ENCODE measurements at places on chromosomes 11 and 22.

- DNase-seq = no peak
Measured at GRCh38 chr11:72637926-72638325, 36.3 kb downstream of the PDE2A start.

DNA sequence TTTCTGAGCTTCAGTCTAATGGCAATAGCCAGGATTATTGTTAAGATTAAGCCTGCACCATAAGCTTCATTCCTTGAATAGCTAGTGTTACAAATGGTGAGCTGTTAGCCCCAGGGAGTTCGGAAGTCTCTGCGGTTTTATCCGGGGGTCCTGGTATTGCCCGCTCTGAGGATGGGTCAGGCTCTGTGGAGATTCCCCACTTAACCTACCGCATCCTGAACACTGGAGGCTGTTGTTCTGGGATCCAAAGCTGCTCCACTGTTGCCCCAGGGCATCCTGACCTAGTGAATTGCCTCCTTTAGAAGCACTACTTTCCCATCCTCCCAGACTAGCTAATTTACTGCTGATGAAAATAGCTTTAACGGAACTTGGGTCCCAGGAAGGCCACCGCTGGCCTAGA is 14.5 kb upstream of the PEX26 start:
- DNase-seq = no peak

DNA sequence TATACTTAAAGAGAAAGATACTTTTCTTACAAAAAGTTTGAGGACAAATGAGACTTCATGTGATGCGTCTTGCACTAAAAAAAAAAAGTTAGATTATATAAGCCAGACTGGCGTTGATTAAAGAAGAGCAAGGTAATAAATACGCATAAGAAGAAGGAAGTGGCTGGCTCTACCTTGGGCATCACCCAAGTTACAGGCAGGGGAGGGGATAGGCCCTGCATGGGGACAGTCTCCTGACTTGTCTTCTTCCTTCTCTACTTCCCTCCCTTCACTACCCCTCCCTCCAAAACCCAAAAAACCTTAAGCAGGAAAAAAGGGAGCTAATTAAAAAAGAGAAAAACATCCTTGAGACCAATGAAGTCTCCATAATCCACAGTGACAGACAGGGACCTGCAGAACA is 22.3 kb upstream of the TMA7B start:
- DNase-seq = no peak

GRCh38 chr11:128733440-128734102 is 39.7 kb downstream of the FLI1 start:
- no peak for DNase-seq

- DNase-seq = no peak
Measured at GRCh38 chr22:41922328-41922727, 4.3 kb downstream of the TNFRSF13C start.

DNA sequence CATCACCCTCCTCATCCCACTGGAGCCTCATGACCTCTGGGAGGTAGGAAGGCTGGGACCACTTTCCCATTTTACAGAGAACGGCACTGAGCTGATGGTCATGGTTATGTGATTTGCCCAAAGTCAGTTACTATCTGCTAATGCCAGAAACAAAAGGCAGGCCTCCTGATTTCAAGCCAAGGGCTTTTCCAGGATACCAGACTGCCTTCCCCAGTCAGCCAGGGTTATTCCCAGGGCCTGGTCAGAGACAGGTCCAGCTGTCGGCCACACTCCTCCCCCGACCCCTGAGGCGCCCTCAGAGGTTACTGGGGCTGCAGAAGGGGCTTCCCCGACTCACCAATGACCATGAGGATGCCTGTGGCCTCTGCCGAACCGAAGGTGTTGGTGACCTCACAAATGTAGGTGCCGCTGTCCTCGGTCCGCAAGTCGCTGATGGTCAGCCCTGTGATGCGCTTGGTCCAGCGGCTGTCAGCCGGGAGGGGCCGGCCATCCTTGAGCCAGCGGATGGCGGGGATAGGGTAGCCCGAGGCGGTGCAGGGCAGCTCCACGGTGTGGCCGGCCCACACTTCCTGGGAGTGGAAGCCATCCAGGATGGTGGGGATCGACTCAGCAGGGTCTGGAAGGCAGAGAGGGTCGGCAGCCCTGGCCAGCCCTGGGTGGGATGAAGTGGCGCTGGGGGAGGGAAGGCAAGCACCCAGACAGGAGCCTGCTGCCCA is 197.0 kb downstream of the CEP164 start:
- DNase-seq = no peak

DNA sequence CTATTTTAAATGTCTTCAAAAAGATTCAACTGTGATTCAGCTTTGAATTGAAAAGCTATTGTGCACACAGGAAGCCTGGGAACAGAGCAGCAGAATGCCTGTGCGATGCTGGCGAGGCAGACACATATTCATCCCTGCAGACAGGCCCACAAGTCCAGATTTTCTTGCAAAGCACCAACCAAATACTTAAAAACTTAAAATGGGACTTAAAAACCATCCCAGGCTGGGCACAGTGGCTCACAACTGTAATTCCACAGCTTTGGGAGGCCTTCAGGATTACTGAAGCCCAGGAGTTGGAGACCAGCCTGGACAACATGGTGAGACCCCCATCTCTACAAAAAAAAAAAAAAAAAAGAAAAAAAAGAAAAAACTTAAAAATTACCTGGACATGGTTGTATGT is 122.6 kb upstream of the SERPIND1 start:
- DNase-seq = no peak

GRCh38 chr11:64008283-64008913 is 22.2 kb downstream of the OTUB1 start:
- DNase-seq = no peak

- no peak for DNase-seq
Measured at GRCh38 chr22:50303848-50304527, 3.5 kb downstream of the PLXNB2 start.

DNA sequence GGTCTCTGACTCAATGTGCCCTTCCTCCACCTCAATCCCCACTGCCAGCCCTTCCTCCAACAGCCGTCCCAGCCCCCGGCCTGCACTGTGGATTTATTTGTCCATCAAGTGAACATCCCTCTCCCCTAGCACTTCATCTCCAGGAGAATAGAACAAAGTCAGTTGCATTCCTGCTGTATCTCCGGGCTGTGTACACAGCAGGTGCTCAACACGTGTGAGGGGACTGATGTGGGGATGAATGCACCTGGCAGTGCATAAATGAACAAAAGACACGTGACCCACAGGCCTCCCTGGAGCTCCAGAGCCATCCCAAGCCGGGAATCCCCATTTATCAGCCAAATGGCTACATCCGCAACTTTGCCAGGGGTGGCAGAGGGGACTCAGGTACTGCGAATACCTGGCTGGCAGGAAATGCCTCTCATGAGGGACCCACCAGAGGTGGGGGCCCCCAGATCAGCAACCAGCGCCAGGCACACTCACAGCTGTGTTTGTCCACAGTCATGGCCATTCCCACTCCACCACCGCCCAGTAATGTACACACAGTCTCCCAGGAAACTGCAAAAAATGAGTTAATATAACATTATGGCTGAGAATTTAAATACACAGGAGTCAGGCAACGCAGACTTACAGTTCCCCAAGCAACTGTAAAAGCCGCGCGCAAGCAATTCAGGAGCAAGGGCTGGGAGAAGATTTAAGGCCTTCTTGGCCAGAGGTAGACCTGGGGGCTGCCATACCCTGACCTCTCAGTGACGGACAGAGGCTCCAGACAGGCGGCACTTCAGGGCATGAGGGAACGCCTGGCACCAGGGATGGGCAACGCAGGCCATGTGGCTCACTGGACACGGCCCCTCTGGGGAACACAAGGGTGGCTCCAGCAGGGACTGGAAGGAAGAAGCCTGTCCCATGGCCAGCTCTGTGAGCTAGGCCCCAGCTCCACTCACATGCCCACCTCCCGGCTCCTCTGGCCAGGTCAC is 50.3 kb upstream of the TCF20 start:
- DNase-seq = peak; percentile 31

Data from NCI-H2029 treated with DMSO at 0.1 percent for 48 hours (cell line).